ENCODE measurements at places on chromosomes 7 and 10. TPM values are rescaled to one million over a fixed set of nuclear protein-coding genes. Genes with fewer than 3 reads are reported as not detected.

GRCh38 chr7:156918635-156919034 is 25.7 kb upstream of the LMBR1 start:
- H3K27me3 ChIP-seq = no peaks in the 10 kb centered on the region
- H3K27ac ChIP-seq = peak overlapping the region; percentile 13
- peaks cover 15% of the 10 kb centered on the region for H3K4me1 ChIP-seq
- no peaks in the 10 kb centered on the region for H3K36me3 ChIP-seq

DNA sequence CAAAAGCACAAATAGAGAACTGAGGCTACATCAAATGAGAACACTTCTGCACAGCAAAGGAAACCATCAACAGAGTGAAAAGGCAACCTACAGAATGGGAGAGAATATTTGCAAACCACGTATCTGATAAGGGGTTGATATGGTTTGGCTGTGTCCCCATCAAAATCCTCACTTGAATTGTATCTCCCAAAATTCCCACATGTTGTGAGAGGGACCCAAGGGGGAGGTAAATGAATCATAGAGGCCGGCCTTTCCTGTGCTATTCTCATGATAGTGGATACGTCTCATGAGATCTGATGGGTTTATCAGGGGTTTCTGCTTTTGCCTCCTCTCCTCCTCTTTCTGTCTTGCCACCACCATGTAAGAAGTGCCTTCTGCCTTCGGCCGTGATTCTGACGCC is 120.6 kb upstream of the FRMD4A start:
- H3K4me3 ChIP-seq = no peak overlapping the region
- no peak for DNase-seq
- H3K36me3 ChIP-seq = no peaks in the 10 kb centered on the region
- no peak overlapping the region for H3K27ac ChIP-seq
- H3K4me1 ChIP-seq = no peaks in the 10 kb centered on the region

DNA sequence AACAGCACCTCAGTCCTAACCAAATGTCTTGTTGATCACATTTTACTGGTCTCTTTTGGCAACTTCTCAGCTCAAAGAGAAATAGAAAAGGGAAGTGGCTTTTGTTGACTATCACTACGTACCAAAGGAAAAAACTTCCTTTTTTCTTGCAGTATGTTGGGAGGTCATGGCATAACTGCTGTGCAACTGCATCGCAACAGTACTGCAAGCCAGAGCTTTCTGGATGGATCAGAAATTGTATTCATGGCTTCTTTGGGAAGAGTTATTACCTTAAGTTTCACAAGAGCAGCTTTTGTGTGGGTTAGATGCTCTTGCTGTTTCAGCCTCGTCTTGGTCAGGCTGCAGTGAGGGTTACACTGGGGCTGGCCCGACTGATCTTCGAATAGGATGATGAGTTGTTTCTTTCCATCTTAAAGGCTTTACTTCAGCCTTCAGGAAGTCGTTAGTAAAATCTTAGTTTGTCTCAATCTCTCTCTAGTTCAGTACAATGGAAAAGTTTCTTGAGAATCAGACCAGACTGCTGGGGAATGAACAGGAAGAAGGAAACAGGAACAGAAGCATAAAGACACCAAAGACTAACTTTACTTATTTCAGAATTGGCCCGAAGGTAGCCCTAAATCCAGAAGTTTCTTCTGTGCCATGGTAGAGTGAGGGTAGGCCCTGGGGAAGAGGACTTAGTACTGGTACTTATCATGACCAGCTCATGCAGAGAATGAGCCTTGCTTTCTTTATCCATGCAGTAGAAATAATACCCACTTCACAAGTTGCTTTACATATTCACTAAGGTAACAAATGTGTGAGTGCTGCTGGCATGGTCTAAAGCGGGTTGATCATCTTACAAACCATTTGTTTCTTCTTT is 153.6 kb downstream of the CELF2 start:
- DNase-seq = no peak
- no peaks in the 10 kb centered on the region for H3K4me1 ChIP-seq
- H3K27ac ChIP-seq = peak overlapping the region; percentile 39

- H3K27me3 ChIP-seq = no peaks in the 10 kb centered on the region
- no peak overlapping the region for H3K4me3 ChIP-seq
- DNase-seq = no peak
- H3K27ac ChIP-seq = no peak overlapping the region
- H3K36me3 ChIP-seq = no peaks in the 10 kb centered on the region
Measured at GRCh38 chr10:33556620-33557019, 222.2 kb upstream of the NRP1 start.

The GTPBP4 gene
- total RNA-seq = 15.4 TPM

The CYP2C8 gene
- 1.1 TPM for total RNA-seq

The HOXA10 gene
- 0.12 TPM for total RNA-seq

Measured in pancreas (tissue), 10 donors.